ENCODE measurements at places on chromosomes 5 and 9. TPM values are rescaled to one million over a fixed set of nuclear protein-coding genes. Genes with fewer than 3 reads are reported as not detected.
A peak's percentile ranks its signal among the peaks of the same experiment; 100 is the strongest.

IFNA14 gene
- total RNA-seq: not detected

DNA sequence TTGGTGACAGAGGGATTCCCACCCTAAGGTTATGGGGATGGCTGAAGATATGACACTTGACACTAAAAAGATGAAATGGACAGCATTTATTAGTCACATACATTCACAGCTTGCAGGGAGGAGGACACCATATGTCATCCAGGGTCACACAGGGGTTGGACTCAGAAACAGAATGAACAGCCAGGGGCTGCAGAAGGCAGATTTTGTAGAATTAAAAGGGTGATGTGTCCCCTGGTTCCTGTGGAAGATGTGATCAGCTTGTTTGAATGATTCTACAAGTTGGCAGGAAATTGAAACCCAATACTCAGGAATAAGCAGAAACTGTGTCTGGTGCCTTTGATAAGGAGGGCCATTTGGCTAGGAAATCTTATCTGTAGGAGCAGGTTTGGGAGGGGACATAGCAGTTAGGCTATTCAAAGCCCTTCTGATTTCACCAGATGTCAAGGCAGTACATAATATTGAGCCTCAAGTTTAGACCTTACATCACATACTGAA lies 102.3 kb upstream of the GRIN3A start:
- H3K4me3 ChIP-seq: no peak overlapping the region
- H3K36me3 ChIP-seq: no peaks in the 10 kb centered on the region
- no peaks in the 10 kb centered on the region for H3K27me3 ChIP-seq
- no peak for DNase-seq
- no peaks in the 10 kb centered on the region for H3K4me1 ChIP-seq

TEK gene
- total RNA-seq: 8.3 TPM

- H3K4me3 ChIP-seq: no peak overlapping the region
- peaks cover 8% of the 10 kb centered on the region for H3K4me1 ChIP-seq
- H3K36me3 ChIP-seq: no peaks in the 10 kb centered on the region
- no peak overlapping the region for H3K27ac ChIP-seq
- no peak for DNase-seq
- H3K27me3 ChIP-seq: no peaks in the 10 kb centered on the region
These were observed 15.7 kb downstream of the PTPN3 start for GRCh38 chr9:109482391-109482916.

GGTA1 gene
- total RNA-seq: not detected

GRCh38 chr9:27154908-27155307 lies 45.9 kb downstream of the TEK start:
- peak; percentile 92 for DNase-seq
- peaks cover 50% of the 10 kb centered on the region for H3K4me1 ChIP-seq
- no peak overlapping the region for H3K4me3 ChIP-seq
- no peaks in the 10 kb centered on the region for H3K27me3 ChIP-seq
- no peaks in the 10 kb centered on the region for H3K36me3 ChIP-seq

S100Z gene
- total RNA-seq: not detected

DNA sequence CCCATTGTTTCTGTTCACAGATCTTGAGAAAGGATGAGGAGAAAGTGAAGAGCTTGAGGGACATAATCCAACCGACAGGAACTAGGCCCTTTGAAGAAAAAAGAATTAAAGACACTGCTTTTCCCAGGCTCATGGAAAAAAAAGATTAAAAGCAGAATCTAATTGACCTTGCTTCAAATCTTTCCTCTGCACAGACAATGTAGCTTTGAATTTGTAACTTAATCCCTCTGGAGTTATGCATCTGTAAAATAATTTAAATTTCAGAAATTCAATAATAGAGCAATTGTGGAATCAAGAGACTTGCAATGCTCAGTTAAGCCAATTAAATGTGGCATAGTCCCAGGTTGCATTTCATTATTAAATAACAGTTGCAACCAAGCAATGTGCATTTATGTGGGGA lies 64.6 kb downstream of the SVEP1 start:
- peaks cover 36% of the 10 kb centered on the region for H3K36me3 ChIP-seq
- H3K27me3 ChIP-seq: no peaks in the 10 kb centered on the region
- no peak for DNase-seq
- H3K27ac ChIP-seq: no peak overlapping the region
- H3K4me3 ChIP-seq: no peak overlapping the region

- no peaks in the 10 kb centered on the region for H3K4me1 ChIP-seq
- H3K27me3 ChIP-seq: no peaks in the 10 kb centered on the region
- no peak for DNase-seq
- no peaks in the 10 kb centered on the region for H3K36me3 ChIP-seq
- no peak overlapping the region for H3K27ac ChIP-seq
- H3K4me3 ChIP-seq: no peak overlapping the region
These were observed 879.8 kb upstream of the DMAC1 start for GRCh38 chr9:8679371-8679822.

RLN1 gene
- total RNA-seq: not detected

GRCh38 chr5:65834306-65834705 lies 92.1 kb upstream of the ERBIN start:
- H3K27ac ChIP-seq: no peak overlapping the region
- no peak overlapping the region for H3K4me3 ChIP-seq
- H3K4me1 ChIP-seq: peaks cover 14% of the 10 kb centered on the region
- H3K27me3 ChIP-seq: no peaks in the 10 kb centered on the region

DNA sequence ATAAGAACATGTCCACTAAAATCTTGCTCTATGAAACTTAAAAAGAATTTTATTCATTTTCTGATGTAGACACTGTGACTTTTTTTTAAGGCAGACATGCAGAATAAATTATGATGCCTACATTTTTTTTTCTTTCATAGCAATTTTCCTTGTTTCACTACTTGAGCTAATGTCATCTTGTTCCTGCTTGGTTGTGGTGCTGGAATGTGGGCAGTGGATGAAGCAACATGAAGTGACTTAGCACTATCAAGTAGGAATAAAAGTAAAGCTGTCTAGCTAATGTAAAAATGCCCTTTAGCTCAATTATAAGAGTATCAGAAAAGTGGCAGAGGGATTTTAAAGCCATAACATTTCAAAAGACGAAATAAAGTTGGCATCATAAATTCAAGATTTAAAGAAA lies 191.0 kb downstream of the ADAMTS6 start:
- H3K4me1 ChIP-seq: peaks cover 8% of the 10 kb centered on the region
- H3K4me3 ChIP-seq: no peak overlapping the region
- peaks cover 22% of the 10 kb centered on the region for H3K36me3 ChIP-seq
- no peak for DNase-seq
- no peaks in the 10 kb centered on the region for H3K27me3 ChIP-seq

CXCL14 gene
- total RNA-seq: not detected

DNA sequence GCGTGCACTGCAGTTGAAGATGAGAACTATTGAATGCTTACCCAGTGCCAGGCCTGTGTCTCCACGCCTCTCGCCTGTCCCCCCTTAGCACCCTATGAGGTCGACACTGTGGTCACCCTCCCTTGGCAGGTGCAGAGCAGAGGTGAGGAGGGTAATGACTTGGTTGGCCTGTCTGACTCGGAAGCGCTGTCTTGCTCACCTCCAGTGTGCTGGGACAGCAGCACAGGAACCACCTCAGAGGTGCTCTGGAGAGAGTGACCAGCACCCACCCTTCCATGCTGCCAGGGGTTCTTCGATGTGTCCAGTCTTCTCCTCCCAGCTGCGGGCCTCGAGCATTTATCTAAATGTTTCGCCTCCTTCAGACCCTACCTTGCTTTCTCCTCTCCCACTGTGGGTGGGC lies 178.3 kb upstream of the IRX2 start:
- H3K4me3 ChIP-seq: no peak overlapping the region
- H3K27ac ChIP-seq: no peak overlapping the region
- peak; percentile 52 for DNase-seq
- H3K36me3 ChIP-seq: no peaks in the 10 kb centered on the region
- no peaks in the 10 kb centered on the region for H3K4me1 ChIP-seq

GRCh38 chr9:111399772-111400563 lies 69.9 kb upstream of the OR2K2 start:
- DNase-seq: peak; percentile 47
- no peak overlapping the region for H3K27ac ChIP-seq
- H3K36me3 ChIP-seq: peaks cover 81% of the 10 kb centered on the region
- H3K27me3 ChIP-seq: no peaks in the 10 kb centered on the region
- H3K4me1 ChIP-seq: no peaks in the 10 kb centered on the region

DNA sequence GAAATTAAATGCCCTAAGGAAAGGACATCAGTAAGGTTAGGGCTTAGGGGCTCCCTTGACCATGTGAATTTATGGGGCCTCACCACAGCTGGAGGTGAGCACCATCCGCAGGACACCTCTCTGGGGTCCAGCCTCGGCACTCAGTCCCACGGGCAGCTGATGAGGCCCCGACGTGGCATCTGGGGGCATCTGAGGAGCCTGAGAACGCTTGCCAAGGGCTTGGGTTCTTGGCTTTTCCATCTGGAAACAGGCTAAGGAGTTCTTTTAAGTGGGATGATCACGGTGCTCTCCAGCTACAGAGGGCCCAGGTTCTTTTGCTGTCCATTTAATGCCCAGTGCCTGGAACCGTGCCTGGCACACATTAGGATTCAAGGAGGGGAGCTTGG lies 3.6 kb downstream of the NKX2-5 start:
- H3K4me1 ChIP-seq: no peaks in the 10 kb centered on the region
- H3K27me3 ChIP-seq: peaks cover 94% of the 10 kb centered on the region
- H3K27ac ChIP-seq: no peak overlapping the region
- H3K36me3 ChIP-seq: no peaks in the 10 kb centered on the region
- no peak for DNase-seq

DNA sequence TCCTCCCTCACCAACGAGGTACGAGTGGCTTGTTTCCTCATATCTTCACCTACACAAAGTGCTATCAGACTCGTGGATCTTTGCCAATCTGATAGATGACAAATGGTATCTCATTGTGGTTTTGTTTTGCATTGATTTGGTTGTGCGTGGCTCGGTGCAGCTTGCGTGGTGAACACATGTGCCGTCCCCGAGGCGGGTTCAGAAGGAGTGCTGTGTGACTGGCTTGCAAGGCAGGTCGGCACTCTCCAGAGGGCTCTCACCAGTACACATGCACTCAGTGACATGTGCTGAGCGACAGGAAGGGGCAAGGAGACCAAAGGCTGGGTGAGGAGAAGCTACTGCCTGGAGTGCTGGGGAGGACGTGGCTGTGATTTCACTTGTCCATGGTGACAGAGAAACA lies 95.3 kb upstream of the PITX1 start:
- H3K27me3 ChIP-seq: no peaks in the 10 kb centered on the region
- H3K4me3 ChIP-seq: no peak overlapping the region
- no peaks in the 10 kb centered on the region for H3K36me3 ChIP-seq
- no peak overlapping the region for H3K27ac ChIP-seq
- no peak for DNase-seq

CDC25C gene
- 1.8 TPM for total RNA-seq

MEGF10 gene
- total RNA-seq: 3.2 TPM

INIP gene
- total RNA-seq: 15.6 TPM

- no peaks in the 10 kb centered on the region for H3K36me3 ChIP-seq
- no peak overlapping the region for H3K27ac ChIP-seq
- no peaks in the 10 kb centered on the region for H3K27me3 ChIP-seq
- H3K4me1 ChIP-seq: peaks cover 6% of the 10 kb centered on the region
- no peak overlapping the region for H3K4me3 ChIP-seq
These were observed 209.2 kb downstream of the ENC1 start for GRCh38 chr5:74431290-74431669.

DNA sequence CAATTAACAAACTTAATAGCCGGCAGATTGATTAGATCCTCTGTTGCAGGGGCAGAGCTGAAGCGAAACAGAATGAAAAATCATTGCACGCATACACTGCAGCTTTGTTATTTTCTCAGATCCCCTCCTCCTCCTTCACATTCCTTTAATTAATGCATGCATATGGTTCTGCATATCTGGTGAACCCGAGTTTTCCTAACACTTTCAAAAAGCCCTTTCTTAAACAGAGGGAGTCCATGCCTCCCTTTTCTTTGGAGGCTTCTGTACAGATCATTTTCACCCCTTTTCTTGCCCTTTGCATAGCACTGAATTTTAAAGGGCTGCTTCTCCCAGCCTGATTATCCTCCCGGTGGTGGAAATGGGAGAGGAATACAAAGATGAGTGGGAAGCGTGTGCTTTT lies 136.6 kb upstream of the TBCA start:
- peaks cover 43% of the 10 kb centered on the region for H3K27me3 ChIP-seq
- H3K36me3 ChIP-seq: no peaks in the 10 kb centered on the region
- H3K4me3 ChIP-seq: no peak overlapping the region
- DNase-seq: no peak
- H3K4me1 ChIP-seq: no peaks in the 10 kb centered on the region

DNA sequence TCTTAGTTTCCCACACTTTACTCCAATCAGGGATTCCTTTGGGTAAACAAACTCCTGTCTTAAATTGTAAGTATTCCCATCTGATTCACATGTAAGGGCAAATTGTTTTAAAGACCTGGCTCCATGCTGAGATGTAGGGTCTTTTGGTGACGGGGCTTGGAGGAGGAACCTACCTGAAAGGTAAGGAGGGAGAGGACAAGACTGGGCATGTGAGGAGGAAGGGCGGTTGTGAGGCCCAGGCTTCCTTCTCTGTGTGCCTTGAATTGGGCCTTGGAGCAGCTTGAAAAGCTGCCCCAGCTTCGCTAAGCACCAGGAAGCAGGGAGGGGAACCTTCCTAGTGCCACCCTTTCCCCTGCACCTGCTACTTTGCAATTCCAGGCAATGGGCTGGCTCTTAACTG lies 86.8 kb downstream of the C9orf152 start:
- H3K27ac ChIP-seq: peak overlapping the region; percentile 98
- peaks cover 50% of the 10 kb centered on the region for H3K4me1 ChIP-seq
- H3K27me3 ChIP-seq: no peaks in the 10 kb centered on the region
- no peak overlapping the region for H3K4me3 ChIP-seq
- no peak for DNase-seq

DNA sequence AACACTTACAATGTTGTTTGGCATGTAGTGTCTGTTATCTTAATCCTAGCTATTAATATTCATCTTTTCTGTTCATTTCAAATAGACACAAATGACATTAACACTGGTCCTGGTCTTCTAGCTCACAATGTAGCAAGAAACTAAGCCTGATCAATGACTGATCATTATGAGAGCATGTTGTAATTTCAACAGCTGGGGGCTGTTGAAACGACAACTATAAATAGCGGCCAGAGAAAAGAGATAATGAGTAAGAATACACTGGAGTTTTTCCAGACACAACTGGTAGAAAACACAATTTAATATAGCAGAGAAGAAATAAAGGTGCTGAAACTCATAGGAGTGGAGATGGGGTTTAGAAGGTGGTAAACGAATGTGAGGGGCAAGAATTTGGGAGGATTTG lies 89.2 kb downstream of the HTR4 start:
- H3K27me3 ChIP-seq: no peaks in the 10 kb centered on the region
- H3K4me1 ChIP-seq: no peaks in the 10 kb centered on the region

DNA sequence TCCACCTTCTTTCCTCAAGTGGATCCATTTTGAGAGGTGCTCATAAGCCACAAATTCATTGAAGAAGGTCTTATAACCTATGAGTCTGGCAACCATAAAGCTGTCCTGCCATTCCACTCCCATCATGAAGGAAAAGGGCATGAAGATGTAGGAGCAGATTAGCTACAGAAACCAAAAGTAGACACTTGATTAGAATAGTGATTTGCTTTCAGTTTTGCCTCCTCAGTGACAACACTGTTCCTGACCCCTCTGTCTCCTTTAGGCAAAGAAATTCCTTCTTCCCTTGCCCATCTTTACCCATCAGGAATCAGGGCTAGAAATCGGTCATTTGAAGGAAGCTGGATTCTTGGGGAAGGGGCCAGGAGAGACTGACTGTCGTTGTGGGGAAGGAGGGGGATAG lies 55.2 kb downstream of the SLC28A3 start:
- no peak for DNase-seq
- H3K36me3 ChIP-seq: no peaks in the 10 kb centered on the region
- no peaks in the 10 kb centered on the region for H3K4me1 ChIP-seq
- H3K27me3 ChIP-seq: peaks cover 10% of the 10 kb centered on the region
